ENCODE measurements at places on chromosomes 7 and 10.

DNA sequence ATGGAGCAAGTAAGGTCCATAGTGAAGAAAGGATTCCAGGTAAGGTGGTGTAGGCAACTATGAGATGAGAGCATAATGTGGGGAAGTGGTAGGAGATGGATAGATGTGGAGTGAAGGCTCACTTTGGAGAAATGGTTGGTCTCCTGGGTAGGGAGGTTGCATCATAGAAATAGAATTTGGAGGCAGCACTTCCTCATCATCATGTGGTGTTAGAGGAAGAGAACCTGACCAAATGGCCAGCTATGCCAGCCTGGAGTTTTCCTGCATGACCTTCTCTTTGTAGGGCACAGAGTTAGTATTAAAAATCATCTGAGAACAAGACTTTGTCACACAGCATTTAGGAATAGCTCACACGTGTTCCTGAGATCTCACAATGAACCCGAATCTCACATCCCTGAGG, 126.7 kb upstream of the CXCL12 start:
- no peak for DNase-seq

DNA sequence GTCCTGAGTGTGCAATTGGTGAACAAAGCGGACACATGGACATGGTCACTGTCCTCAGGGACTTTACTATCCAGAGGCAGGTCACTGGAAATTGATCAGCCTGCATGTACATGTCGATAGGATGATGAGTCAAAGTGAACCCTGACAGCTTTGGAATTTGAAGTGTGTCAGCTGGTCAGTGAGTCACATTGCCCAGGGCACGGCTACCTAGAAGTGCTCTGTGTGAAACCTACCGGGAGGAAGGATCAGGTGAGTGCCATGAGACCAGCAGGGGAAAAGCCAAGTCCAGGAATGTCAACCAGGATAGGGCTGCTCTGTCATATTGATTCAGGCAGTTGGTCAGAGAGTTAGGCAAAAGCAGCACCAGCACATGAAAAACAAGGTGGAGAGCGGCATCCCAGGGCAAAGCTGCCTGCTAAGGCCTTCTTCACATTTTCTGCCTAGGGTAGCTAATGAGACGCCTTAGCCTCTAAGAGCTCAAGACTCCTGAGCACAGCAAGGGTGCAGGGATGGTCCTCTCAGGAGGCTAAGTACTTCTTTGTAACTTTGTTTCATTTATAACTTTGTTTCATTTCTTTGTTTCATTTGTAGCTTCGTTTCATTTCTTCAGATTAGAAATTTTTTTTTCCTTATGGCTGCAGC, 19.4 kb upstream of the PDCD4 start:
- DNase-seq, result no peak

DNA sequence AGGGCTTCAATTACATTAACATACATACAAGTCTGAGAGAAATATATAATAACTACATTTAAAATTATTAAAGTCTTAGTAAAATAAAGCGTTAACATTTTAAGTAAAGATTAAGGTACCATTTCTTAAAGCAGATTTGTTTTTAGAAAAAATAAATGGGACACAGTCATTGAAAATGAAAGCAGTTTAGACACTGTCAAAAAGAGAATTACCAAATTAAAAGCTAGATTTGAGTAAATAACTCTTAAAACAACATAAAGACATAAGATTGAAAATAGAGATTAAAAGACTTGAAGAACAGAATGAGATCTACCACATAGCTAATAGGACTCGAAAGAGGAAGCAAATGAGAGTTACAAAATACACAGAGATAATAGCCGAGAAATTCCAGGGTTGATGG, 562.2 kb upstream of the FOXK1 start:
- no peak for DNase-seq

DNA sequence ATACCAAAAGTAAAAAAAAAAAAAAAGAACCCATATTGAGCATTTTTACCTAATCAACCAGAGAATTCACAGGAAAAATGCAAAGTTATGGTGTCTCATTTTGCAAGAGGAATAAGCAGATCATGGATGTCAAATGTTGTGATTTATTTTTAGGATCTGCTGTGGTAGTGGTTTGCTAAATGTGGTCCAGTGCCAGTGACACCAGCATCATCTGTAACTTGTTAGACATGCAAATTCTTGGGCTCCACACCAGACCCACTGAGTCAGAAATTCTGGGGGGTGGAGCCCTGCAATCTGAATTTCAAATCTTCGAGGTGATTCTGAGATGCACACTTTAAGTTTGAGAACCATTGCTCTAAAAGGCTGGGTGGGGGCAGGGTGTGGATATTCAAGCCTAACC, 30.1 kb upstream of the ZEB1 start:
- DNase-seq, result no peak

- no peak for DNase-seq
These were observed 38.4 kb downstream of the NT5C2 start for GRCh38 chr10:103154521-103155299.

Measured in left lung (tissue), 14 donors.